ENCODE measurements at places on chromosomes 2 and 18.

DNA sequence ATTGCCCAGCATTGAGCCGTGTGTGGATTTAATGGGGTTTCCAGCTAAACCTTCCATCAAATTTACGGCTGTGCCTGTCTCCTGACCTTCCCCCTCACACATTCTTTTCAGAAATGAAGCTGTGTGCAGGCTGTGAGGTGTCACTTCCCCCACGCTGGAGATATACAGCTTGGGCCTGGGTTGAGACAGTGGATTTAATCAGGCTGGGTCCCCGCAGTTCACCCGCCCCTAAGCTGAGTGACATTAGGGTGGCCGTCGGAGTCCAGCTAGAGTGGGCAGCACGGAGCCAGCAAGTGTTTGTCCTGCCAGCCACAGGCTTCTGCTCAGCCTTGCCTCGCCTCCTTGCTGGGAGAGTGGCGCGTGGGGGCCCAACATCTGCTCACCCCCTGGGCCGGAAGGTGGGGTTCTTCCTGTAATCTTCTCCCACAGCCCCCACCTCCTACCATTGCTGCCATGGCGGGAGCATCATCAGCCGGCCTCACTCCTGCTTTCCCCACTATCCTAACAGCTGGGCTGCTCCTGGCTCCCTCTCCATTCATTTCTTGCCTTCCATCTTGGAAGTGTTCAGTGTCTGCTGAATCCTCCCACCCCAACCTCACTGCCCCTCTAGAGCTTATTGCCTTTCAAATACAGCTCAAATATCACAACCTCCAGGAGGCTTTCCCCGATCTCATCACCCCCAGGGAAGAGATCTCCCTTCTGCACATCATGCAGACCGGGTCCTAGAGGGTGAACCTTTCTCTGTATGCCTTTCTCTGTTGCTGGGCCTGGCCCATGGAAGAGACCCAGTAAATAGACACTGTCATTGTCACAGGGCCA lies 149.0 kb downstream of the GLI2 start:
- no peak for DNase-seq

DNA sequence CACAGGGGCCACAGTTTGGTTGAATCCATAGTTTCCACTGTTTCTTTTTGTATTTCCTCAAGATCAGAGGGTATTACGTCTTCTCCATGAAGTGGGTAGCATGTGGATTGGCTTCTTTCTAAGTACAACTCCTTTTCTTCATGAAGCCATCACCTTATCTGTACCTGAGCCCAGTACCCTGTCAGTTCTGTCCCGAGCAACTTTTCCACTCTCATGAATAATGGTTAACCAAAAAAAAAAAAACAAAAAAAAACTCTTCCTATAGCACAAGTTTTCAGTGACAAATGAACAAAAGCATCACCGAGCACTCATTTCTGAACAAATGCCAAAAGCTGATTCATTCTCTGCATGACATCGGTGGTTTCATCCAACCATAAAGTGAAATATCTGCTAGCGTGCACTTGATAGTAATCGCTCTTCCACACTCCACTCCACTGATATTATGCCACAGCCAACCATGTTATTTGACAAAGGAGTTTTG lies 53.0 kb upstream of the CCDC150 start:
- DNase-seq, result peak; percentile 60

DNA sequence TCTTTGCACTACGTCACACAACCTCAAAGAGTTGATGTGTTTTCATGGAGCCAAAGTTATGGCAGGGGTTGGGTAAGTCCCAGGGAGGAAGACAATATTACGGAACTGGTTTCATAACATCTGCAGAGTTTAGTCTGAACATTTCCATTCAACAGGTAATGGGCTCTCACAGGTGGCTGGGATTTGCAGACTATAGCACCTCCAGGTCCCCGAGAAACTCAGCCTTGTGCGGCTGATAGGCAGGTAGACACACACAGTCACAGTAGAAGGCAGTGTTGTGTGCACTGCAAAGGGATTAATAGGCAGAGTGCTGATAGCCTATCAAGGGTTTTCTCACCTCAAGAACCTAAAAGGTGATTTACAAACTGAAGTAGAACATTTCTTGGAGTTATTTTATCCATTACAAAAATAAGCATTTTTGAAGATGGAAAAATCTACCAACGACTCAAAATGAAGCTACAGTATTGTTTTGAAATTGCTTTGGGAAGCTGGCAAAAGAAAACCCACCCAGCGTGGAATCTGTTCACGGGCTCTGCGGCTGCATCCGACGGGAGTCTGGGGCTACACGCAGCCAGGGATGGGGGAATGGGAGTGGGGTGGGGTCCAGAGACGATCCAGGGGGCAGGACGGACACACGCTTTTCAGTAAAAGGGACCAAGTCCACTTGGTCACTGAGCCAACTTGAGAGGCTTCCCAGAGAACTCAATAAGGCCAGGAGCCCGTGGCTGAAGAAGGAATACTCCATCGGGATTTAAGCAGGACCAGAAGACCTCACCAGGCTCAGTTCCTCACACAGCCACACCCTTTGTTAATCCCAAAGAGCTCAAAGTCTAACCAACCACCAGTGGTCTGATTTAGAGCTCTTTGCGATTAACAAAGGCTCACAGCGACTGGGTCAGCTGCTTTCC lies 82.9 kb downstream of the CHRNA1 start:
- no peak for DNase-seq

GRCh38 chr2:172821370-172822338 lies 86.0 kb downstream of the RAPGEF4 start:
- DNase-seq, result no peak

- DNase-seq, result no peak
Observed at GRCh38 chr2:119180892-119181291, 22.3 kb upstream of the C1QL2 start.

- no peak for DNase-seq
Observed at GRCh38 chr18:13597068-13597467, 129.3 kb downstream of the FAM210A start.

- DNase-seq, result no peak
Observed at GRCh38 chr2:133581010-133581760, 12.9 kb upstream of the NCKAP5 start.

- no peak for DNase-seq
Observed at GRCh38 chr2:178629463-178629862, 149.2 kb downstream of the PLEKHA3 start.

- no peak for DNase-seq
Observed at GRCh38 chr2:8848328-8849100, 11.1 kb upstream of the KIDINS220 start.

- no peak for DNase-seq
Observed at GRCh38 chr2:160417745-160418397, 75.7 kb downstream of the RBMS1 start.

DNA sequence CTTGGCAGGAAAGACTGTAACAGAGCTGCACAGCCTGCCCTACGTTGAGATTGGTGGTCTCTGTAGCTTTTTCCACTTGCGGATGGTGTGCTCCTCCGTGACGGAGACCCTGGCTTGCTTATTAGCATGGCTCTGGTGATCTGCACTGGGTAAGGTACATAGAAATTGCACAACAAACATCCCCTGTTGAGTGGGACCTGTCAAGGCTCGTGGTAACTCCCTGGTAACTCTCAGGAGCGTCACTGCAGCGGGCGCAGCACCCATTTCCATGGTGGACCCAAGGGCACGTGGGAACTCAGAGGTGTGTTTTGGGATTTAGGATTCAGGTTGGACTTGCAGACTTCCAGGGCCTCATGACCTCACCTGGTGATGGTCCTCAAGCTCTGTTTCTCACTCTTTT lies 1.1 kb downstream of the TRAF3IP1 start:
- DNase-seq, result no peak

GRCh38 chr2:217691920-217692666 lies 310.7 kb downstream of the TNS1 start:
- DNase-seq, result no peak

- DNase-seq, result peak; percentile 91
Observed at GRCh38 chr2:20617892-20618467, 32.9 kb downstream of the HS1BP3 start.

DNA sequence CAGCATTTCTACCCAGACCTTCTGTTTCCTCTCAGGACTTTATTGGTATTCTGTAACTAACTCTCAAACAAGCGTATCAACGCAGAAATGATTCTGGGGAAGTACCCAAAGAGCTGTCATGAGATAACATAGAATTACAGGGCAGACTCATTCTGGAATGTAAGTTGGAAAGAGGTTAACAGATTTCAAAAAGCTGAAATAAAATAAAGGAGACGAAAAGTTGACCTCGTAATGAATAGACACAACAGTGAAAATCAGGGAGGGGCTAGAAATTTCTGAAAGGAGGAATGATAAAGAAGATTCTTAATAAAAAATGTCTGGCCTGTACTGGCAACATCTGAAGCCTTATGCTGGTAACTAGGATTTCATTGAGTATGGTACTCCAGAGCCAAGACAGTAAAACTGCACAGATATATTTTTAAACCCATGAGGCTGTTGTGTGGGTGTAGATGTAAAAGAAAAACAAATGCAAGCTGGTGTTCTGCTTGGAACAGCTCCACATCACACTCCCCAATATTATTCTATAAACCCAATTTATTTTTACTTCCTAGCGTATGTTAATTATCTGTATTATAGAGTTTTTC lies 23.9 kb downstream of the RBMS1 start:
- DNase-seq, result no peak

- no peak for DNase-seq
Observed at GRCh38 chr18:48732767-48733424, 194.1 kb downstream of the CTIF start.

DNA sequence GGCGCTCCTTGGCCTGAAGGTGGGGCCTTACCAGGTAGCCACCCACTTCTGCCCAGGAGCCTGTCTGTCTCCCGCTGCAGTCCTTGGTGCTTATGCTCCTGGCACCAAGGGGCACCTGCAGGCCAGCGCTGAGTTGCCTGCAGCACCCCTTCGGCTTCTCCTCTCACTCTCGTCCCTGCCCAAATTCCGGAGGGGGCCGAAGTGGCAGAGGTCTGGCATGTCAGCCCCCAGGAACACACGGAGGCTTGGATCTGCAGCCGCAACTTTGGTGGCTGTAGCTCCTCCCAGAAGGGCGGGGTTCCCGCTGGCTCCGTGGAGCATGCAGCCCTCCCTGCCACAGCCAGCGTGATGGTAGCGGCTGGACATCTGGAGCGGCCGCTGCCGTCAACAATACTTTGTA lies 37.7 kb upstream of the ZNF804A start:
- DNase-seq, result no peak

GRCh38 chr18:13871701-13872100 lies 43.6 kb downstream of the MC2R start:
- DNase-seq, result no peak

GRCh38 chr2:25035537-25036220 lies 6.2 kb upstream of the EFR3B start:
- DNase-seq, result no peak

DNA sequence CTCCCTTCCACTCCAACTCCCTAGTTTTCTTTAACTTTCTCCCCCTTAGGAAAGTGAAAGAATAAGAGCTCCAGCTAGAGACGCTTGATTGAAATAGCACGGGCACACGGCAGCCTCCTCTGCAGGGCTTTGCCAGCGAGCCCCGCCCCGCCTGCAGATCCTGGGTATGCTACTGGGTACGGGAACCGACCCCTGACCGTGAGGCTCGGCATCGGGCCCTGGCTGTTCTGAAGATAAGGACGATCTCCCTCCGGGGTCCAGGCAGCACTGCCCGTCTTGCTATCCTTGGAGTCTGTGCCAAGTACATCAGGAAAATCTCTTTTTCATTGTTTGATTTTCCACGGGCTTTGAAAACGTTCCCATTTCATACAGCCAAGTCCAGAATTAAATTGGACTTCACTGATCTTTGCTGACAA lies 284.5 kb downstream of the MTX2 start:
- peak; percentile 43 for DNase-seq

DNA sequence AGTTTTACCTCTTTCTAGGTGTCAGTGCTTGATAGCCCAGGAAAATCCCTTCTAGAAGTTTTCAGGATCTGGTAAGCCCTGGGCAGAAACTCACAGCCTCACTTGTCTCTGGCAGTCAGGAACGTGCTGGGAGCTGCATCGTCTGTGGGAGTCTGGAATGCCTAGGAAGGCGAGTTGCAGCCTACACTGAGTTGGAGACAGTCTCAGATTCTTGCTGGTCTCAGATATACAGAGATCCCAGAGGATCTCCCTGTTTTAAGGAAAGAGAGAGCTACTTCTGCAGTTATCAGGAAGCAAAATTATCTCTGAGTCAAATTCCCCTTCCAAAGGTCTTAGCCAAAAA lies 104.4 kb upstream of the CDC42EP3 start:
- no peak for DNase-seq

GRCh38 chr2:86189782-86190416 lies 5.4 kb downstream of the IMMT start:
- DNase-seq, result no peak

DNA sequence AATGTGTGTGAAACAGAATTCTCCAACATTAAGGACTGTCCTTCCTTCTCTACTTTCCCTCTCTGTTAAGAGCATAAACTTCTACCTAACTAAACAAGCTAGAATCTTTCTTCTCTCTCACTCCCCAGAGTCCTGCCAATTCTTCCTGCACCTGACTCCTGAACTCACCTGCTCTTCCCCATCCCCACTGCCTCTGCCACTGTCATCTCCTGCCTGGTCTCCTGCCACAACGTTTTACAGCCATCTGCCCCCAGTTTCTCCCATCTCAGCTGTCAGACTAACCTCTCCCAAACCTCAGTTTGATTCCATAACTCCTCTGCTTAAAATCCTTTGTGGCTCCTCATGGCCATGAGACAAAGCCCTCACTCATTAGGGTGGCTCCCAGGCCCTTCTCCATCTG lies 288.3 kb upstream of the FBXO11 start:
- DNase-seq, result no peak

Measured in HS-27A (cell line).